NCI-H146 (cell line): ENCODE measurements at places on chromosomes 11 and 22.

- DNase-seq = no peak
Observed at GRCh38 chr11:130077671-130078070, 8.0 kb downstream of the APLP2 start.

- no peak for DNase-seq
Observed at GRCh38 chr11:47889714-47890441, 41.7 kb upstream of the NUP160 start.

DNA sequence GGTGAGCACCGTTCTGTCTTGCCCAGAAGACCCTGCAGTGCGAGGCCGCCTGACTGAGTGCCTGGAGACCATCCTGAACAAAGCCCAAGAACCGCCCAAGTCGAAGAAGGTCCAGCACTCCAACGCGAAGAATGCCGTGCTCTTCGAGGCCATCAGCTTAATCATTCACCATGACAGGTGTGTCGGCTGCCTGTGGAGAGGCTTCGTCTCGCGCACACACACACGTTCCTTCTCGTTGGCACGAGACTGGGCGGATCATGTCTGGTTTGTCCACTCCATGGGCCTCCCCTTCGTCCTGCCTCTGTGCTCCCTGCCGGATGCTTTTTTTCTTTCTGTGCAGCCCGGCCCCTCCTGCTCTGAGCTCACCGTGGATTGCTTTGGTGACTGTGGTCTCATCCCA, 51.1 kb downstream of the MUC6 start:
- DNase-seq = no peak

DNA sequence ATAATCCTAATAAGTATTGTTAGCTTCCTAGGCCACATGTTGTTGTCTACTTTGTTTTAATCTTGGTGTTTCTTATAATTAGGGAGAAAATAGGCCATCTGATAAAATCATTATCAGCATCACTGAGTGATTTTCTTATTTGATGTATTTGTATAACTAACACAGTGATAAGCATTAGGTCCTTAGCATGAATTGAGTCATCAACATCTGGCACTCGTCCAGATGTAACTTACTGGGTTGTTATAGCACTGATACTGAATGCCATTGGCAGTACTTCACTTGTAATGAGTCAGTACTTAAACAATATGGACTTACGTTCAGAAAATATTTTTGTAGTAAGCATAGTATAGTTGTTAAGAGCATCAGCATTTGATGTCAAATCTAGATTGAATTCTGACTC, 16.2 kb downstream of the API5 start:
- no peak for DNase-seq

- no peak for DNase-seq
Observed at GRCh38 chr22:43824724-43825420, 12.8 kb upstream of the EFCAB6 start.

- DNase-seq = peak; percentile 12
Observed at GRCh38 chr11:77039491-77040400, 5.5 kb downstream of the B3GNT6 start.

DNA sequence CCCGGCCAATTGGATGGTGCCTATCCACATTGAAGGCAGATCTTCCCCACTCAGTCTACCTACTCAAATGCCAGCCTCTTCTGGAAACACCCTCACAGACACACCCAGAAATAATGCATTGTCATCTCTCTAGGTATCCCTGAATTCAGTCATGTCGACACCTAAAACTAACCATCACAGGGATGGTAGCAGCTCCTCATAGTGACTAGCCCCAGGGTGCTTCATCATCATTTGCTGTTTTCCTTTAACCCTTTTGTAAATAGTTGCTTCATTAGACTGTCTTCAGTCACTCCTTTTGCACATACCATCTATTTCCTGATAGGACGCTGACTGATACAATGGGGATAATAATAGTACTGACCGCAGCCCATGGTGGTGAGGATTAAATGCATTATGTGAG, 18.8 kb upstream of the AMOTL1 start:
- DNase-seq = no peak

DNA sequence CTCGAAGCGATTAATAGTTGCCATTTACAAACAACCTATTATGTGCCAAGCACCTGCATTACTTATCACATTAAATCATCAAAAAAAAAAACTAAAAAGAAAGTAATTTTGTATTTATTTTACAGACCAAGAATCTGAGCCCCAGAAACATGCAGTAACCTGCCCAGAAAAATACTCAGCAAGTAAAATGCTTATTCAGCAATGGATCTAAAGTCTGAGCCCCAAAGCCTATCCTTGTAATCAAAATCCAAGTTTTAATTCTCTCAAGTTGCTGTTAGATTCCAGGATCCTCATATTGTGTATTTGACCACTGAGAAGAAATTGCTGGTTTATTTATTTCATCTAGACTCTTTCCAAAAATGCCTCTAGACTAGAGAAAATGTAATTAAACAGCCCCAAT, 783.3 kb upstream of the API5 start:
- no peak for DNase-seq

- peak; percentile 24 for DNase-seq
Observed at GRCh38 chr11:76162336-76163288, 43.7 kb downstream of the WNT11 start.

GRCh38 chr11:70387564-70387963, 10.8 kb upstream of the CTTN start:
- no peak for DNase-seq
